ENCODE measurements at places on chromosomes 5 and 9.

GRCh38 chr9:89430995-89431394, 66.9 kb downstream of the SEMA4D start:
- DNase-seq: no peak

DNA sequence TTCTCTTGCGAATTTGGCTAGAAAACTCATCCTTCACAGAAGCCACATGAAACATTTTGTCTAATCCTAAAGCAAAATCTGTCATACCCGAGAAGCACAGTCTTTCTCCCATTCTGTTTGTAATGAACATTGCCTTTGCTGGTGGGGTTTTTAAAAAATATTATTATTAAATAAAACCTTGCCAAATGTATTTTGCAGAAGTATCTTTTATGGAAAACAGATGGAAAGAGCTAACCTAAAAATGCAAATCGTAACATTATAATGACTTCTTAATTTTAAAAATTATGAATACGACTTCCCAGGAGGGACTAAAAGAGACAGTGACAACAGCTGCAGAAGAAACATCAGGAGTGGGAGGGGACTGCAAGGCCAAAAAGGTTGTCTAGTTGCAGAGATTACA, 246.3 kb upstream of the TAS2R1 start:
- no peak for DNase-seq

DNA sequence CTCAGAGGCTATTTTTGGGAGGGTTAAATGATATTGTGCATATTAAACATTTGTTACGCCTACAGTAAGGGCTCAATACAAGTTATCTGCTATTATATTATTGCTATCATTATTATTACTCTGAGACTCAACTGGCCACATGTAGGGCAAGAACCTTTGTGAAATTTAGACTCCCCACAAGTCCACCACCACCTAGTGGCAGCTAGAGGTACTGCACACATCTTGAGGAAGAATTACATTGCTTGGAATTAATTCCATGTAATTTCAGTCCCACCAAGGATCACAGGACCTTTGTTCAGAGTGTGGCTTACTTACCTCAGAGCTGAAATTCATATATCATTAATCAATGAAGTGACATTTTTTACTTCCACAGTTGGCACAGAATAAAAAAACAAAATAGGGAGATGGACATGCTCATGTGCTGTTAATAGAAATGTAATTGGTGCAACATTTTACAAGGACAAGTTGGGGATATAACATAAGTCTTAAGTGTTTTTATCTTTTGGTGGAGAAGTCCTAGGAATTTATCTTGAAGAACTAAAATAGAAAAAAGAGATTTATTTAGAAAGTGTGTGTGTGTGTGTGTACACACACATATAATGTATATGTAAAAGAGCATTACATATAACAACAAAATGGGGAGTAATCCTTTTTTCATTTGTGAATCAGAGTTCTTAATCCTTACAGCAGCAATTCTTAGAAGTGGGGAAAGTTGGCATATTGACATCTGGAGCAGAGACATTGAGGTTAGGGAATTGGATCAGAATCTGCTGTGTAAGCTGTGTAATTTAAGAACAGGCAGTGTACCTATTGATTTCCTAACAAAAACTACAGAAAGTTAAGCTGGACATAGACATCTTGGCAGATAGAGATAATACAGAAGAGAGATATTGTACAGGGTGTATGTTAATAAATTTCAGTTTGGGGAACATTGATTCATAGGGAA, 11.2 kb downstream of the MSANTD3 start:
- DNase-seq: peak; percentile 54

- DNase-seq: no peak
These were observed 98.2 kb downstream of the DPYSL3 start for GRCh38 chr5:147411359-147412319.

- no peak for DNase-seq
These were observed 199.9 kb upstream of the CDKN2B start for GRCh38 chr9:22208846-22209585.

DNA sequence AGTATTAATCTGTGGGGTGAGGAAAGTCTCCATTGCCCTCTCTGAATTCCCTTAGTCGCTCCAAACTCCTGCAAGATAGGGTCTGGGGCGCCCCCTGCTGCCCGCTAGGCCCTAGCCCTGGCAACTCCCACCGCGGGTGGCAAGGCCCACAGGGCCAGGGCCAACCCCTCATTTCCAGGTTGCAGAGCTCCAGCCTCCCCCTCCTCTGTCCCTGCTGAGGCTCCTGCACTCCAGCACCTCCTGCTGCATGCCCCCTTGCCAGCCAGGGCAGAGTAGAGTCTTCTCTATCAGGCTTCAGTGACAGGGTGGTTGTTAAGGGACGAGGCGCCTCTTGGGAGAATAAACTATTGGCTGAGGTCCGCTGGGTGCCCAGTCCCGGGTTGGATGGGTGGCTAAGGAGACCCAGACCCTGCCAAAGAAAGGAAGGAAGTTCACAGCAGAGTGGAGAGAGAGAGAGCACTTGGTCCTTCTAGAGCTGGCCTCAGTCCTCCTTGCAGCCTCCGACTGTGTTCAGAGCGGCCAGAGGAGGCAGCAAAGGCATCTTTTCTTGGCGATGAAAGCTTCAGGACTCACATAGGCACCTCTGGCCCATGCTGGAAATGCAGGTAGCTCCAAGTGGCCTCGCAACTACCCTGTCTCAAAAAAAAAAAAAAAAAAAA, 45.6 kb downstream of the SAR1B start:
- peak; percentile 53 for DNase-seq

DNA sequence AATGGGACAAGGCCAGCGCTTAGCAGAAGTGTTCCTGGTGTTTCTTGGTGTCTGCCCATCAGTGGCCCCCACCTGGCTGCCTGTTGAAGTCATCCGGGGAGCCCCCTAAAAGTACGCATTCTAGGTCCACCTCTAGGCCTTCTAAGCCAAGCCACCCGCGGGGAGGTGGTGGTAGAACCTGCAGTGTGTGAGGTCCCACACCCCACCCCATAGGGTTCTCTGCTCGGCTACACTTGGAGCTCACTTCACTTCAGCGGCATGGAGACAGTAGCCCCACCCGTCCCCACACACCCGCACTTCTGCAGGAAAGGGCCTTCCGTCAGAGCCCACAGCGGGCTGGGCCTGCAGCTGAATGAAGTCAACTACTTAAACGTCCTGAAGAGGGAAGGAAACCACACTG, 29.6 kb upstream of the FCN2 start:
- DNase-seq: no peak

DNA sequence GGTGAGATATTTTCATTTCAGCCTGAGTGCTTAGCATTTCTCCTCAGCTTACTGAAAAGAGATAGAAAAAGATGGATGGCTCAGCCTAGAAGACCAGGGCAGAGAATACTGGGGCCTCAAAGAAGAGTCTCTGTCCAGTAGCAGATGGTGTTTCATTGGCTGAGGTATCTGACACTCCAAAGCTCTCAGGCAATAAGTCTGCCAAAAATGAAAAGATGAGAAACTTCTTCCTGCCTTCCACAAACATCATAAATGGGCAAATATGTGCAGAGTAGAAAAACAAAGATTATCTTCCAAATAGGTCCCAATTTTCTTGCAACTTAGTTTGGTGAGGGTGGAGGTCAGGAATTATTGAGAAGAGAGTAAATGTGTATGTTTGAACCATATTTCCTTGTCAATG, 87.4 kb upstream of the ICE1 start:
- no peak for DNase-seq

- no peak for DNase-seq
These were observed 35.2 kb upstream of the SPARC start for GRCh38 chr5:151721812-151722391.

GRCh38 chr9:86354818-86355309, 654 bp upstream of the TUT7 start:
- DNase-seq: no peak

- DNase-seq: no peak
These were observed 369.1 kb downstream of the ZNF608 start for GRCh38 chr5:124377386-124377785.

GRCh38 chr5:139495638-139496435, 13.3 kb upstream of the STING1 start:
- DNase-seq: no peak

DNA sequence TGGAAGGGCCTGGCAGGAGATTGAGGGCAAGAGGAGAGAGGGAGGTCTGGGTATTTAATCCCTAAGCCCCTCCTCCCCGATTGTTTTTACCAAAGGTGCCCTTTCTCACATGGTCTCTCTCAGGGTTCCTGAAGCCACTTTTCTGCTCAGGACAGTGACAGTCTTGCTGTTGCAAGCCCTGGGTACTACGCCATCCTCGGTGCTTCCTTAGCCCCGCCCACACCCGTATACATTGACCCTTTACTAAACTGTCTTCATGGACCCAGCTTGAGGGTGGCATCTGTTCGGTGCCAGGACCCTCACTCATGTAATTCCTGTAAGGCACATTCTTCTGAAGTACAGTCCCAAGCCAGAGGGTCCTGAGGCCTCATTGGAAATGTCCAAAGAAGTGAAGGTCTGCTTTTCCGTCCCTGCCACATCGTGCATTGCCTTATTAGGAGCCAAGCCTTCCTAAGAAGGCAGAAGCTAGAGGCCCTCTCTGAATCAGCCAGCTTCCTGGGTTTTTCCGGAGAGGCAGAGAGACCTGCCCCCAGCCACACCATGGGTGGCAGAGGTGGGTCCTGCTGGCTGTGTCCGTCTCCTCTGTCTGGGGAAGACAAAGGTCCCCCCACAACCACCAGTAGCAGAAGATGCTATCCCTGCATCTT, 1.9 kb upstream of the SH3PXD2B start:
- DNase-seq: no peak

- DNase-seq: no peak
These were observed 63.5 kb downstream of the ROR2 start for GRCh38 chr9:91886414-91887076.

DNA sequence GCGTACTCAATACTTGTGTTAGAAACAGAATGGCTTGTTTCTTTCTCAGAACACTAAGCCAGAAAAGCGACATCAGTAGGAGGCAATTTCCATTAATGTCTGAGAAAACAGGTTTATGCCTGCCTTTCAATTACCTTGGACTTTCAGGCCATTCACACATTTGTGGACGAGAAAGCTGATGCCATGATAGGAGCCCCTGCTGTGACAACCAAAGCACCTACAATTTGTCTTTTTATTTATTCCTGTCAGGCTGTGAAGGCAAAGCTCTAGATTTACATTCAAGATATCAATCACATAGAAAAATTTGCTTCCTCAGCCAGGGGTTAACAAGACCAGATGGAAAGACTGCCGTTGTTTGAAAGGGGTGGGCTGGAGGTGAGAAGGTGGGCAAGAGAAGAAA, 76.2 kb downstream of the C7 start:
- DNase-seq: no peak

DNA sequence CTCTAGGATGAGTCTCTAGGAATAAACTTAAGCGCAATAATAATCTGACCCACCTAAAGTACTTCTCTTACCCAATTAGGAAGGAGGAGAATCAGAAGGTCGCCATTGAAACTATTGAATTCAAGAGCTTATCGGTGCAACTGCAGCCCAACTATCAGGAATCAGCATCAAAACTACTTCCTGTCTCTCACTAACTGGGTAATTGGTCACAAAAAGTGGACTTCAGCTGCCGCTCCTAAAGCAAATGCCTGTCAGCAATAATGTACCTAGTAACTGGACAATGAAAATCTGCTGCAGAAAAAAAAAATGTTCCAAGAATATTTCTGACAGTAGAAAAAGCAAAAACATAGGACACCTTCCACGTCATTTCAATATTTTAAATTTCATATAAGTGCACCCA, 3.3 kb downstream of the OR1L8 start:
- DNase-seq: no peak

DNA sequence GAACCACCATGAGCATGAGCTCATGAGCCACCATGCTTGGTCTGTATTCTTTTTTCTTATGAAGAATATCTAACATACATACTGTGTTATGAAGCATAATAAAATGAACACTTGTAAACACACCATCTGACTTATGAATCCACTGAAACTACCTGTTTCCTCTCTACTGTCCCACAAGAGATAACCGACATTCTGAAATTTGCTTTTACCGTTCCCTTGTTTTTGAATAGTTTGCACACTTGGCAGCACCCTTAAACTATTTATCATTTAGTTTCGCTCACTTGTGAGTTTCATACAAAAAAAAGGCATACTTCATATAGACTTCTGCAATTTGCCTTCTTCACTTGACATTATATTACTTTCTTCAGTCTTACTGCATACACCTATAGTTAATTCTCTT, 8.9 kb downstream of the LARS1 start:
- no peak for DNase-seq

- DNase-seq: no peak
These were observed 20.8 kb downstream of the ACER2 start for GRCh38 chr9:19429595-19429994.
